Amygdala (tissue), 56 donors: ENCODE measurements at places on chromosomes 4 and X.

- DNase-seq: no peak
Measured at GRCh38 chr4:138410266-138410665, 168.1 kb upstream of the SLC7A11 start.

- DNase-seq: no peak
Measured at GRCh38 chr4:98722000-98722399, 63.6 kb upstream of the TSPAN5 start.

GRCh38 chr4:24582235-24582832 is 2.0 kb downstream of the DHX15 start:
- DNase-seq: no peak

GRCh38 chrX:153731117-153731844 is 6.6 kb downstream of the ABCD1 start:
- DNase-seq: no peak

GRCh38 chrX:35090801-35091200 is 148.2 kb downstream of the FAM47B start:
- no peak for DNase-seq

DNA sequence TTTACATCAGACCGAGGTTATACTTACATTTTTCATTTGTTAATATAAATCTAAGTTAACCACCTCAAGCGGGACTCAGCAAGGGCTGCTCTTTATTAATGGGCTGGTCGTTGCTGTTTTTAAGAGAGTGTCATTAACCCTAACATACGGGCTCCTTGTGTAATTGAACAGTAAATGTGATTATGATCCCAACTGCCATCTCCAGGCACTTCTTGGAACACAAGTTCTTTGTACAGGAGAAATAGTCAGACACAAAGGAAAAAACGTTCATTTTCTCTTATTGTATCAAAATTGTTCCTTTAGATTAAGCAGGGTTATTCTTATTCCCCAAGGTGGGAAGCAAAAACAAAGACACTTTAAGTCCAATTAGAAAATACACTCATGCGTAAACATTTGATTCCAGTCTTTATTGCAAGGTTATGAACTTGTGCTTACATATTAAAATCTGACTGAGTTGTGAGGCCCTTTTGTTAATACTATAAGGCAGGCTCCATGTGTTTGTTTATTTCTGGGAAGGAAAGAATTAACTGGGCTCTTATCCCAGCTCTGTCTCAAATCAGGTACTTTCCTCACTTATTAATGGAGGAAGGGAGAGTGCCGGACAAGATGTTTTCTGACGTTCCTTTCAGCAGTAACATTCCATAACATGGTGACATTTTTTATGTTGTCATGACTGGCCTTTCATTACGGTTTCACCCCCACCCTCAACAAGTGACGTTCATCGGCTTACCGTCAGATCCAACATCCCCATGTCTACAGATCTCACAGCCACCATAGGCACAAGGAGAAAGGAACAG is 95.9 kb downstream of the RASL11B start:
- no peak for DNase-seq

DNA sequence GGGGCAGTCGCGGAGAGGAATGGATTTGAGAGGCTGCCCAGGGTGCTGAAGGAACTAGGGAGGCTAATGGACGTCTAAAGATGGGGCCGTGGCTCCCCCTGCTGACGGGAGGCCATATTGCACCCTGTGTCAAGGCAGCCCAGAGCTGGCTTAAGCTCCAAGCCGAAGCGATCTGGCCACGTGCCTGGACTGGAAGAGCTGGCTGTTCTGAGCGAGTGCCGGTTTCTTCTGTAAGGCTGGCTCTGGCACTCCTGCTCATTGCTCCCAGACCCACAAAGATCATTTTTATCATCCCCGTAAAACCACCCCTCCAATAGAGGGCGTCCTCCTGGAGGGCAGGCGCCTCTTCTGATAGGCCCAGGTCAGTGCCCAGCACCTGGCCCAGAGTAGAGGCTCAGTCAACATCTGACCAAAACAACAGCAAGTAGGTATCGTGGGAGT is 5.6 kb downstream of the PNCK start:
- peak; percentile 22 for DNase-seq

DNA sequence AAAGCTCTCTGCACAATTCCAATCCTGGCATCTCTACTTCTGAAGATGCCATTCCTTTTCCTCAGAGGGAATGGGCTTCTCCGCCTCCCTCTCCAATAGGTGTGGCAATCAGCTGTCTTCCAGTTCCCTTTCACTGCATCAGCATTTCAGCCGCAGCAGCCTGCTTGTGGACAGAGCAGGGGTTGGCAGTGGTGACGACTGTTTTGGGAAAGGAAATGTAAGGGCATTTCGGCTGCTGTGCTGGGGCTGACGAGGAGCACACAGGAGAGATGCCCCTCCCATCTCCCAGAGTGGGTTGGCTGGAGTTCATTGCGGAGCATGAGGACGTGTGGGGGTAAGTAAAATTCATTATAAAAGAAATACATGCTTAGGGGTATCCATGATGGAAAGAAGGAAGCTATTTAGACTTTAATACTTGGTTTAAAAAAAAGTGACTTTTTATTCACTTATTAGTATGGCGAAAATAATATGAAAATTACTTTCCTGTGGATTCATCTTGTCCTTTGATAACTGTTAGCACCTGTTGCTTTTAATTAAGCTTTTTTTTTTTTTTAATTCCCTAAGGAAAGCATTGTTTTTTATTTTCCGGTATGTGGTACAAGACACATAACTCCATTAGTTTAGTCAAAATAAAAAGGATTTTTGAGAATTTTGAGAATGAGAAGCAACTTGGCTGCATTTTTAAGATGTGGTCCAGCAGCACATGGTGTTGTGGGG is at the start of gene LIMCH1:
TSS of gene LIMCH1 (plus strand) at position 141 of the 717 bp plus-strand sequence. CDS start 67,839 bp downstream, outside the sequence.
- DNase-seq: no peak

GRCh38 chrX:136802515-136802914 is 21.8 kb upstream of the ARHGEF6 start:
- DNase-seq: no peak

DNA sequence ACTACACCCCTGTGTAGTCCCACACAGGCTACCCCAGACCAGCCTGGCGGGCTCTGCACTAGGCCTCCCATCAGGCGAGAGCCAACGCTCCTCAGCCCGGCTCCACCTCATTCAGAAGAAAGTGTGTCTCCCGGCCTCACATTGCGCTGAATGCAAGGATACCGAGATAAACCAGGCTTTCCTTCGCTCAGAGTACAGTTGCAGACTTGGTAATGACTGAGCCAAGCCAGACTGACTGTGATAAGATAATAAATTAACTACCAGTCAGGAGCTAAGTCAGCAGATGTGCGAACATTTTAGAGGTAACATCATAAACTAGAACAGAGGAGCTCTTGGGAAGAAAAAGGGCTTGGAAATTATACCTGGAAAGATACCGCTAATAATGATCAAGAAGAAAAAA is 397.6 kb downstream of the TRIML1 start:
- DNase-seq: no peak

- DNase-seq: no peak
Measured at GRCh38 chr4:151792995-151793394, 32.2 kb upstream of the GATB start.

- peak; percentile 2 for DNase-seq
Measured at GRCh38 chrX:80335062-80335830, 85.0 kb upstream of the TENT5D start.
